ENCODE measurements at places on chromosomes 5 and 9.

DNA sequence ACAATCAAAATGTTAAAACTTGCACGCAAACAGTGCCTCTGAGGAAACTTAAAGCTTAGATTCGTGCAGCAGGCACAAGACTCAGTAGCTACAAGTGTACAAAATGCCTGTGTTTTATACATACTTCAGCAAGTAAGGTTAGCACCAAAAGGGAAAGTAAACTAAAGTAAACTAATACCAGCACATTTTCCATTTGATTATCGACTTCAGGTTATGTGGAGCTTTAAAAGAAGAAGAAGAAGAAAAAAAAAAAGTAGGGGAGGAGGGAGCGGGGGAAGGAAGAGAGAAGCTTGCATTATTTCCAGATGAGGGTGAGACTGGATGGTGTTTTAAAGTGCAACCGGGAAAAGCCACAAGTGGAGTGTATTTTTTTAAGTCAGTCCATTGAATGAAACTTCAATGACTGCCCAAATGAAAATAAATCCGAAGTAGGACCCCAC lies 596 bp upstream of the ADAMTS6 start:
- DNase-seq = peak; percentile 3

DNA sequence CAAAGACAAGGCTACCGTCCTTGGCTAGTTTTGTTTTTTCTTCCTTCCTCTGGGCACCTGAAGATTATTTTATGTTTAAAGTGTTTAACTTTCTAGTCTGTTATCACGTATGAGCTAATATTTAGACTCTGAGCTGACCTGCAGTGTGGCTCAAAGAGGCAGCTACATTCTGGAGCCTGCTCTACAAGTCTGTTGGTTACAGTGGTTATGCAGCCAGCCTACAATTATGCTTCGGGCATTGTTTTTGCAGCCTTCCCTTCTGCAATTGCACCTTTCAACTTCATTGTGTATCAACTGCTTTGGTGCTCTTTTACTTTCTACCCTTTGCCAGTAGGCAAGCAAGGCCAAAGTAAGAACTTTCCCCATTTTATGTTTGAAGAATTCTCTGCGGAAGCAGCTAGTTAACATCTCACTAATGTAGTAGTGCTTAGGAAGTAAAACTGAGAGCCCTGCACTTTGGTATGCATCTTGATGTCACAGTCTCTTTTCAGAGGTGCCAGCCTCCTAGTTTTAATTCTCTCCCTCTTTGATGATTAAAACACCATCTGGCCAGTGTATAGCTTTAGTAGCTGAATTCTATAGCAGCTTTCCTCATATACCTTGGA lies 322.1 kb downstream of the FAM170A start:
- no peak for DNase-seq

DNA sequence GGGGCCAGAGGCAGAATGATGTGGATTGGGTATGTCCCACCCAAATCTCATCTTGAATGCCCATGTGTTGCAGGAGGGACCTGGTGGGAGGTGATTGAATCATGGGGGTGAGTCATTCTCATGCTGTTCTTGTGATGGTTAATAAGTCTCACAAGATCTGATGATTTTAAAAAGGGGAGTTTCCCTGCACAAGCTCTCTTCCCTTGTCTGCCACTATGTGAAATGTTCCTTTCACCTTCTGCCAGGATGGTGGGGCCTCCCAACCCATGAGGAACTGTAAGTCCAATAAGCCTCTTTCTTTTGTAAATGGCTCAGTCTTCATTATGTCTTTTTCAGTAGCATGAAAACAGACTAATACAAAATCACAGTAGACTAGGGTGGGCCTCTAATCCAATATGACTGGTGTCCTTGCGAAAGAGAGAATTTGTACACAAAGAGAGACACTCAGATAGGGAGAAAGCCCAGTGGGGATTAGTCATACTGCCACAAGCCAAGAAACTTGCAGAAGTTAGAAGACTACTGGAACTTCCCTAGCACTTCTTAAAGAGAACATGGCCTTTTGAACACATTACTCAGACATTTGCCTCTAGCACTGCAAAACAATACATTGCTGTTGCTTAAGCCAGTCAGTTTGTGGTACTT lies 68.4 kb downstream of the ANXA1 start:
- no peak for DNase-seq

DNA sequence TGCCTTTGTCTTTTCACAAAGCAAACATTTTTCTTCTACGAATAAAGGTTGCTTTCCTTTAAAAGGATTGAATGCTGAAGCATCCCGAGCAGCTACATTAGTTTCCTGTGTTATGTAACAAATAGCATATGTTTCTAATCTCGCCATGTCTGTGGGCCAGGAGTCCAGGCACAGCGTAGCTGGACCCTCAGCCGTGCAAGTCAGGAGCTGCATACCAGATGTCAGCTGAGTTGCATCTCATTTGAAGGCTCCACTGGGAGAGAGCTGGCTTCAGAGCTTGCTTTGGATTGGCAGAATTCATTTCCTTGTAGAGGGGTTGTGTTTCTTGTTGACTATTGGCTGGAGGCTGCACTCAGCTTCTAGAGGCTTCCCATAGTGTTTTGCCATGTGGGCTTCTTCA lies 16.0 kb upstream of the GOLPH3 start:
- DNase-seq = no peak

DNA sequence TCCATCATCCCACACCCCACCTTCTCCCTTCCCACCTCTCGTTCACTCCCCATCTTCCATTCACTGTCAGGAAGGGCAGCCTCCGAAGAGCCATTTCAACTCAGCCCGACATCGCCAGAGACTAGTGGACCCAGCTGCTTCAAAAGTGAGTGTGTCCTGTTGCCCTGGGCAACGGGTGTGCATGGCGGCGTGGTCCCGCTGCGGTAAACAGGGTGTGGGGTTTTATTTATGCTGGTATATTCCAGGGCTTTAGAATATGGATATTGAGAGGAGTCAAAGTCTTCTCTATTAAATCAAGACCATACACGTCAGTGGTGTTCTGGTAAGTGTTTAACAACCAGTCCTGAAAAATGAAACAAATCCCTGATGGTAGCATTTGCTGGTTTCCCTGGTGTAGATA lies 274.5 kb downstream of the MAST4 start:
- DNase-seq = no peak

DNA sequence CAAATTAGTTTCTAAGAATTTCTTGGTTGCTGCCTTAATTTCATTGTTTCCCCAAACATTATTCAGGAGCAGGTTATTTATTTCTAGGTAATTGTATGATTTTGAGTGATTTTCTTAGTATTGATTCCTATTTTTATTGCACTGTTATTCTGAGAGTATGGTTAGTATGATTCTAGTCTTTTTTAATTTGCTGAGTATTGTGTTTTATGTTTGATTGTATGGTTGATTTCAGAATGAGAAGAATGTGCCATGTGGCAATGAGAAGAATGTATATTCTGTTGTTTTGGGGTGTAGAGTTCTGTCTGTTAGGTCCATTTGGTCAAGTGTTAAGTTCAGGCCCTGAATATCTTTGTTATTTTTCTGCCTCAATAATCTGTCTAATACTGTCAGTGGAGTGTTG lies 27.1 kb downstream of the LOX start:
- no peak for DNase-seq

DNA sequence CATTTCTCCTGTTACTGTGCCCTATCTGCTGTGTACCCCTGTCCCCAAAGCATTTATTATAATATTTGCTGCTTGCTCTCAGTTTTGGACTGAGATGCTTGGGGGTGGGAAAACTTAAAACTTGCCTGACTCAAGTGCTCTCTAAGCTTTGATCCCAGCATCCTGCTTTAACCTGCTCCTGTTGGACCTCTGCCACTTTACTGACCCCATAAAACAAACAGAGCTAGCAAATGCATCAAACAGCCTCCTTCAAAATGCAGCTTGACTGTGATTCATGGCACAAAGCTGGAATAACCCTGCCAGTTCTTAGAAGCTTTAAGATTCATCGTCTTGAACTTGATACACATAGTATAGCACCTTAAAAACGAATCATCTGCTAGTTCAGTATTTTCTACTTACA lies 212.5 kb downstream of the DEPDC1B start:
- no peak for DNase-seq

DNA sequence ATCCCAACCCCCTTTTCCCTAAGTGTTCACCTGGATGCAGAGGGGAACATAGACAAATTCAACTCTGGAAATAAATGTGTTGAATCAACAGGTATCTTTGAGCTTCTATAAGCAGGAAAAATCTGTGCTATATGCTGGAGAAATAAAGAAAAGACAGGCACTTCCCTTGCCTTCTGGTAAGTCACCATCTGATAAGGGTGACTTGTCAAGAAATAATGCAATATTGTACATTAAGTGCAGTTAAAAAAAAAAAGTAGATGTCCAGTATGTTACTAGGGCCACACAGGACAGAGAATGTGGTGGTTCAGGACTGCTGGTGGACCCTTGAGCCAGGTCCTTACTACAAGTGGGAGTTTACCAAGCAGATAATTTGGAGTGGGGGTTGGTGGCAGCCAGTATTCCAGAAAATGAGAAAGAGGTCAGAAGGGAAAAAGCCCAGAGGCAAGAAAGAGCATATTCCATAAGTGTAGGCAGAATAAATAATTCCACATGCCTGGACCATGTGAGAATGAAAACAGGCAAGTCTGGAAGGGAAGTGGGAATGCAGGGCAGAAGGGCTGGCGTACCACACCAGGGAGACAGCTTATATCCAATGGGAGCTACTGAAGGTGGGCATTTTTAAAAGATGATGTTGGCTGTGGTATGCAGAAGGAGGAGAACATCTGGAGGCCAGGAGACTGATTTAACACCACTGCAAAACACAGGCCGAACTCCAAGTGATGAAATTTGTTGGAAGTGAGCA lies 209.9 kb downstream of the SEMA5A start:
- DNase-seq = no peak

DNA sequence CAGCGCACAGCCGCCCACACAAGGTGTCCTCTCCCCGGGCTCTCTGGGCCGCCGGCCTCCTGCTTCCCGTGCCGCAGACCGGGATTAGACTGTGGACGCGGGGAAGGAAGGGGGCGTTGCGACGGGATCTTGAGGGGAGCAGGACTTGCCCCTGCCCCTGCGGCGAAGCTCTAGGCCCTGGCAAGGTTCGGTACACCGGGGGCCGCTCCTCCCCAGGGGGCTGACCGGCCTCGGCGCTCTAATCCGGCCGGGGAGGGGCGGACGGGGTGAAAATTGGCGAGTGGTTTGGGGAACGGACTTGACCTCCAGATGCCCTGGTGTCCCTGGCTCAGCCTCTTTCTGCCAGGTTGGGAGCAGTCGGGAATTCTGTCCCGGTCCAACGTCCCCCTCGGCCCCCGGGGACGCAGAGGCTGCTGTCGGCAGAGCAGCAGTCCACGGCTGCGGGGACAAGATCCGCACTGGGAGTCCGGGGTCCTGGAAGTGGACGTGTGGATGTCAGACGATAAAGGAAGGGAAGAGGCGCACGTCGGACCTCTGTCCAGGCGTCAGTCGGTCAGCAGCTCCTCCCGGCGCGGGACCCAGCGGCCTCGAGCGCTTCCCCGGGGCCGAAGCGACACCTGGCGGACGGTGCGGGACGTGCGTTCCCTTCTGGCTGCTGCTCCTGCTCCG lies 1.9 kb upstream of the CNTFR start:
- DNase-seq = peak; percentile 84

GRCh38 chr5:151295791-151296477 lies 7.6 kb downstream of the SLC36A3 start:
- DNase-seq = no peak

GRCh38 chr5:168047043-168047668 lies 244.3 kb upstream of the WWC1 start:
- no peak for DNase-seq

DNA sequence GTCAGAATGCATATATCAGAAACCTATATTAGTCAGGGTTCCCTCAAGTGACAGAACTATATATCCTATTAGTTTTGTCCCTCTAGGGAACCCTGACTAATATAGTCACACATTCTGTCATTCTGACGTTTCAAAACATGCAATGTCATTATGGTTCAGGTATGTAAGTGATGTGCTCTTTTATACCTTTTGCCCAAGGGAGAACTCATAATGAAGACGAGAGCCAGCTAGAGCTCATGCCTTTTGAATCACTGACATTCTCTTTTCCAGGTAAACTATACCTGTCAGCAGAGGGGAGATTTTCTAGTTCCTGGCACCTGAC lies 576.7 kb downstream of the LRRC70 start:
- DNase-seq = no peak

GRCh38 chr9:123724211-123724796 lies 205.6 kb downstream of the DENND1A start:
- DNase-seq = no peak

DNA sequence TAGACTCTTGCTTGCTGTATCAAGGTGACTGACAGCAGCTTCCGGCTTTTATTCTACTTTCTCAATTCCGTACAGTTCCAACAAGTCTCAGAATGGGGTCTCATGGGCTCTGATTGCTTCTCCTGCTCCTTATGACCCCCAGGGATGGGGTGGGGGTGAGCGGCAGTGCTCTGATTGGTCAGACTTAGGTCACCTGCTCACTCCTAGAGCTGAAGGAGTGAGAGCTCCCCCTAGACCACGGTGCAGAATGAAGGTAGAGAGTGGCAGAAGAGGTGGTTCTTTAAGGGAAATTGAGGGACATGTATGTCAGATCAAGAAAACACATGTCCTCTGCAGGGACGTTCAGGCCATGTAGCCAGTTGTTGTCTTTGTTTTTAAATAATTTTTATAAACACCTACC lies 115.2 kb downstream of the C9orf152 start:
- no peak for DNase-seq

DNA sequence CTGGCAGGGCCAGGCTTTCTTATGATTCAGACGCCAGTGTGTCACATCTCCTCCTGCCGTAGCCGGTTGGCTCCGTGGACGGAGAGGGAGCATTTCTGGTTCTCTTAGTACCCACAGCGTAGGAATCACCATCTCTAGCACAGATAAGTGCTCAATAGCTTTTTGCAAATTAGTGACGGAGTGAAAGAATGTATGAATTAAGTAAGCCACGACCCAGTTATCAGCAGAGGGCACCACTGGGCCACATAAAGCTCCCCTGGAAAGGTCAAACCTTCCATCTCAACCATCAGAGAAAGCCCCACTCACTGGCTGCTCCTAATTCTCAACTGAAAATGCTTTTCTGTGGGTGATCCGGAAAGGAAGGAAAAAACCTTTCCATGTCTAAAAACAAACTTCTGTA lies 317.0 kb upstream of the ADCY2 start:
- DNase-seq = no peak

DNA sequence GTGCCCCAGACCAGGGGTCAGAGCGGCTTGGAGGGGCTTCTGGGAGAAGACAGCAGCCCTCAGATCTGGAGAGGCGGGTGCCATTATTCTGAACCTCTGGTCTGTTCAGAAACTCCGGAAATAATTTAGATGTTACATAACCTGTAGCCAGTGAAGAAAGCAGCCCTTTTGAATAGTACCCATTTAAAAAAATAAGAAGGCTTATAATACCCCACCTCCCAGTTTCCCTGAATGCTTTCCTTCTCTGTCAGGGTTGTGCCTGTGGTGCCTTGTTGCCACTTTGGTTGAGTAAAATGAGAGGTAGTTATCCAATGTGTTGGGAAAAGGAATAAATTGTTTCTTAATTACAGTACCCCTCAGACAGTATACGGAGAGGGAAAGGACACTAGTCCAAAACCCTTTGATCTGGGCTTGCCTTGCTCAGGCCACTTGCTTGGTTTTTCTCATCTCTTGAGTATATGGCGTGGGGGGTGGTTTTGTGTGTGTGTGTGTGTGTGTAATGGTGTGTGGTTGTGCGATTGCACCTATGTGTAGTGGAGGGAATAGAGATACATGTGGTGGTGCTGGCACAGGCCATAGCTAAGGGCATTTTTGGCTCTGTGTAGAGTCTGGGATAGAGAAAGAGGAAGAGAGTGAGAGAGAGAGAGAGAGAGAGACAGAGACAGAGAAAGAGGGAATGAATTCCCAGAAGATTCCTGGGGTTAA lies 59.1 kb upstream of the TLR4 start:
- DNase-seq = no peak
